ENCODE measurements at places on chromosomes 5 and 9. TPM values are rescaled to one million over a fixed set of nuclear protein-coding genes. Genes with fewer than 3 reads are reported as not detected.

- H3K27ac ChIP-seq, result no peak overlapping the region
- no peak overlapping the region for H3K4me3 ChIP-seq
- no peaks in the 10 kb centered on the region for H3K27me3 ChIP-seq
- no peaks in the 10 kb centered on the region for H3K36me3 ChIP-seq
- no peak for DNase-seq
These were observed 22.6 kb downstream of the SLC6A18 start for GRCh38 chr5:1247811-1248210.

DNA sequence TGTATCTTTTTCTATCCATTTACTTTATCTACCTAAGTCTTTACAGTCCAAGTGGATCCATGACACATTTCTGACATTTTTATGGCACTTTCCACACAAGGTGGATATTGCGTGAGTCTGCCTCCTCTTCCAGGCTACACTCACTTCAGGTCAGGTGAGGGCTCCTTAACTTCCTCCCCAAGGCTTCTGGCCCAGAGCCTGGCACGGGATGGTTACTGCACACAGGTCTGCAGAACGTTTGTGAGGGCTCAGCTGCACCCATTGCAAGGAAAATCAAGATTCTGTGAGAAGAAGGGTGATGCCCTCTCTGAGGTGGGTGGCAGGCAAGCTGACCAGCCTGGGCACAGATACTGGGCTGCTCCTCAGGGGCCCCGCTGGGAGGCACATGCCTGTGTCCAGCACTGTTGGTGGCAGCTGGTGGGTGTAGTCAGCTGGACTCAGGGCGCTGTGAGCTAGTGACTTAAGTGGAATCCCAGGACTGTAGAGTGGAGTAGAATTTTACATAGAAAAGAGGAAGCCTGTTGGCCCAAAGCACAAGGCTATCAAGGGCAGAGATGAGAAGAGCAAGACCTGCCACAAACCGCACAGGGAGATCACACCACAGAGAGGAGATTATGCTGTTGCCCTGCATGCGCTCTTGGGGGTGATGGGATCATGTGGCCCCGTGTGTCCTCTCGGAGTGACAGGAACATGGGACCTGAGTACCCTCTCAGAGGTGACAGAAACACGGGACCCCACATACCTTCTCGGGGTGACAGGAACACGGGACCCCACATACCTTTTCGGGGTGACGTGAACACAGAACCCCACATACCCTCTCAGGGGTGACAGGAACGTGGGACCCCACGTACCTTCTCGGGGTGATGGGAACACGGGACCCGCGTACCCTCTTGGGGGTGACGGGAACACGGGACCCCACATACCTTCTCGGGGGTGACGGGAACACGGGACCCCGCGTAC lies 21.3 kb downstream of the AHRR start:
- DNase-seq, result no peak
- H3K4me1 ChIP-seq, result peaks cover 4% of the 10 kb centered on the region
- peaks cover 7% of the 10 kb centered on the region for H3K27me3 ChIP-seq
- H3K36me3 ChIP-seq, result no peaks in the 10 kb centered on the region

DNA sequence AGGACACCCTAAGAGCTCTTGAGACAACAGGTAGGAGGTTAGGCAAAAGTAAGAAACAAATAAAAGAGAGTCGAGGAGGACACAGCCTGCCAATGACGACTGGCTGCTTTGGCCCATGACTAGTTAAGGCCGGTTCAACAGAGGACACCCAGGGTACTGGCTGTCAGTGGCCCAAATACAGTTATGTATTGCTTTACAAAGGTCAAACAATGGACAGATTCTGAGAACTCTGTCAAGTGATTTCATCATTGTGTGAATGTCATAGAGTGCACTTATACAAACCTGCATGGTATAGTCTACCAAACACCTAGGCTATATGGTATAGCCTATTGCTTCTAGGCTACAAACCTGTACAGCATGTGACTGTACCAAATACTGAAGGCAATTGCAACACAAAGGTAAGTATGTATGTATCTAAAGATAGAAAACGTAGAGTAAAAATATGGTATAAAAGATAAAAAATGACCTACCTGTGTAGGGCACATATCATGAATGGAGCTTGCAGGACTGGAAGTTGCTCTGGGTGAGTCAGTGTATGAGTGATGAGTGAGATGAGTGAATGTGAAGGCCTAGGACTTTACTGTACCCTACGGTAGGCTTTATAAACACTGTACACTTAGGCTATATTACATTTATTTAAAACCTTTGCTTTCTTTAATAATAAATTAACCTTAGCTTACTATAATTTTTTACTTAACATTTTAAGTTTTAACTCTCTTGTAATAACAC lies 6.5 kb upstream of the FAM81B start:
- peaks cover 8% of the 10 kb centered on the region for H3K4me1 ChIP-seq
- no peak for DNase-seq
- H3K27me3 ChIP-seq, result peaks cover 3% of the 10 kb centered on the region

DNA sequence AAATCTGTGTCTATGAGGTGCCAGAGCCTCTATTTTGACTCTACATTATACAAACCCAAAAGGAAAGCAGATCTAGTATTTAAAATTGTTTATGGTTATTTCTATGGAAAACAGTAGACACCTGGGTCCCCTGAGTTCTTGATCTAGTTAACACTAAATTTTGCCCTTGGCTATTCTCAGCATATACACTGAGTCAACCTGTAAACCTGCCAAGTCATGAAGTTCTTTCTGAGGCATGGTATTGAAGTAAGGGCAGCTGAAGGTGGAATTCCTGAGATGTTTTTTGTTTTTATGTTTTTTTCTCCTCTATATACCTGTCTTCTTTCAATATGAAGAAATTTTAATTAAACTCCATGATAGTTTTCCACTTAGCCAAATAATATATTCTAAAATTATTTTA lies 120.2 kb downstream of the PDE4D start:
- peaks cover 1% of the 10 kb centered on the region for H3K27me3 ChIP-seq
- H3K4me1 ChIP-seq, result peaks cover 7% of the 10 kb centered on the region
- H3K36me3 ChIP-seq, result no peaks in the 10 kb centered on the region
- no peak overlapping the region for H3K4me3 ChIP-seq
- no peak for DNase-seq

DNA sequence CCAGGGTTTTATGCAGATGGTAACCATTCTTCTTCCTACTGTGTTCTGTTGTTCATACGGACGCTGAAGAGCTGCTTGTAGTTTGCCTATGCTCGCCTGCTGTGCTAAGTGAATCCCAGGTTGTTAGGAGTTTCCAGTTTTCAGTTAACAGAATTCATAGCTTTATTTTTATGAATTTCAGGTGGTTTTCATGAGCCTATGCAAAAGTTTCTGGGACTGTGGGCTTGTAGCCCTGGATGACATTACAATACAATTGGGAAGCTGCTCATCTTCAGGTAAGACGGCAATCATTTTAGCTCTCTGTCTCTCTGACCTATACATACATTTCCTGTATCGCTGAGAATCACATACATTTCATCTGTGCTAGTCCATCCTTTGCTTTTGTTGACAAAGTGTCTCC lies 90.3 kb upstream of the SMC5 start:
- H3K27ac ChIP-seq, result peak overlapping the region; percentile 97
- peaks cover 34% of the 10 kb centered on the region for H3K4me1 ChIP-seq
- no peak overlapping the region for H3K4me3 ChIP-seq
- no peaks in the 10 kb centered on the region for H3K36me3 ChIP-seq

DNA sequence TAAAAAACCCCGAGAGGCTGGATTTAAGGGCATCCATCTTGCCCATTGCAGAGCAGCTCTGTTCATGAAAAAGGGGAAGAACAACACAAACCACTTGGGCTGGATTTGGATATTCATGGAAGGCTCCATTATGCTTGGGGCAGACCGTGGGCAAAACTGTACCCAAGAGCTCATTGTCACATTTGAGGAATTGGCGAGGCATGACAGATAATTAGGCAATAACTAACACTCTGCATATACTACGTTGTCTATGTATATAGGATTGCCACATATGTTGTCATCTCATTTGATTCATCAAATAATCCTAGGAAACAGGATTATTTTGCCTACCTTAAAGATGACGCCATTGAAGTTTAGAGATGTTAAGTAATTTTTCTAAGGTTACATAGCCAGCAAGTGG lies 255.4 kb downstream of the SMARCA2 start:
- H3K27me3 ChIP-seq, result peaks cover 2% of the 10 kb centered on the region
- H3K4me1 ChIP-seq, result peaks cover 3% of the 10 kb centered on the region
- H3K27ac ChIP-seq, result no peak overlapping the region
- H3K36me3 ChIP-seq, result no peaks in the 10 kb centered on the region

Gene LVRN
- total RNA-seq, result 0.59 TPM

Gene PCDHGA8
- total RNA-seq, result 7.2 TPM

Gene SMIM33
- total RNA-seq, result not detected

Gene SH3RF2
- not detected for total RNA-seq

Gene AGXT2
- not detected for total RNA-seq
